ENCODE measurements at places on chromosomes 11 and 22. TPM values are rescaled to one million over a fixed set of nuclear protein-coding genes. Genes with fewer than 3 reads are reported as not detected.

CRYBB3 gene
- total RNA-seq = not detected

NAALAD2 gene
- total RNA-seq = not detected

VEGFB gene
- total RNA-seq = 81.7 TPM

GANAB gene
- 175 TPM for total RNA-seq

HBE1 gene
- total RNA-seq = 2.7 TPM

GPHA2 gene
- total RNA-seq = not detected

PHLDA2 gene
- total RNA-seq = 0.27 TPM

SCGB1C1 gene
- total RNA-seq = not detected

UFD1 gene
- total RNA-seq = 67.5 TPM

GTSE1 gene
- 46.2 TPM for total RNA-seq

MS4A18 gene
- total RNA-seq = not detected

BATF2 gene
- total RNA-seq = 0.98 TPM

ARHGAP8 gene
- total RNA-seq = not detected

CD59 gene
- total RNA-seq = 143 TPM

GGT5 gene
- total RNA-seq = not detected

OR51B2 gene
- not detected for total RNA-seq

SAA4 gene
- not detected for total RNA-seq

HORMAD2 gene
- total RNA-seq = not detected

CARNS1 gene
- total RNA-seq = 0.19 TPM

MAPK8IP2 gene
- 0.21 TPM for total RNA-seq

MS4A7 gene
- 3.3 TPM for total RNA-seq

PDE2A gene
- 0.15 TPM for total RNA-seq

OR52A1 gene
- total RNA-seq = not detected

DDB1 gene
- total RNA-seq = 271 TPM

DDTL gene
- not detected for total RNA-seq

PKNOX2 gene
- total RNA-seq = not detected

MED17 gene
- total RNA-seq = 38.7 TPM

BIK gene
- 6.3 TPM for total RNA-seq

APOA1 gene
- total RNA-seq = 2.0 TPM

DBX1 gene
- total RNA-seq = not detected

VSIG2 gene
- total RNA-seq = 0.31 TPM

CDCA5 gene
- 81.4 TPM for total RNA-seq

ZBED4 gene
- total RNA-seq = 21.2 TPM

FXYD6 gene
- 0.93 TPM for total RNA-seq

SAA1 gene
- 6.9 TPM for total RNA-seq

TREH gene
- total RNA-seq = not detected
